ENCODE measurements at places on chromosomes 4 and X.

- no peak for DNase-seq
Observed at GRCh38 chrX:8194216-8194615, 23.1 kb upstream of the VCX2 start.

DNA sequence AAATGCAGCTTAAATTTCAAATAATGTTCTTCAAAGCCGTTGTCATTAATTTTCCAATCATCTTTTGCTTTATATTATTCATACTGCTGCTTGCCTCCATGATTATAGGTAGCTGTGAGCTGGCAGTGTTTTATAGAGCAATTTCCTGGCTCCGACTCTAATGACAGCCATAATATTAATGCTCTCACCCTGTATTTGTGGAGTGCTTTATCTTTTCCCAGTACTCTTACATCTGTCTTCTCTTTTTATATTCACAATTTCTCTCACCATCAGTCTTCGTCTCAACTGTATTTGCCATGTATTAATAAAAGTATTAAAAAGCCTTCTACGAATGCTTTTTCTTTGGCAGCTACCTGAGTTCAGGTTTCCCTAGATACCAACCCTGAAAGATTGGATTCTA is 21.0 kb downstream of the ATXN3L start:
- DNase-seq = no peak

- DNase-seq = peak; percentile 47
Observed at GRCh38 chrX:7115557-7115956, 32.0 kb upstream of the STS start.

DNA sequence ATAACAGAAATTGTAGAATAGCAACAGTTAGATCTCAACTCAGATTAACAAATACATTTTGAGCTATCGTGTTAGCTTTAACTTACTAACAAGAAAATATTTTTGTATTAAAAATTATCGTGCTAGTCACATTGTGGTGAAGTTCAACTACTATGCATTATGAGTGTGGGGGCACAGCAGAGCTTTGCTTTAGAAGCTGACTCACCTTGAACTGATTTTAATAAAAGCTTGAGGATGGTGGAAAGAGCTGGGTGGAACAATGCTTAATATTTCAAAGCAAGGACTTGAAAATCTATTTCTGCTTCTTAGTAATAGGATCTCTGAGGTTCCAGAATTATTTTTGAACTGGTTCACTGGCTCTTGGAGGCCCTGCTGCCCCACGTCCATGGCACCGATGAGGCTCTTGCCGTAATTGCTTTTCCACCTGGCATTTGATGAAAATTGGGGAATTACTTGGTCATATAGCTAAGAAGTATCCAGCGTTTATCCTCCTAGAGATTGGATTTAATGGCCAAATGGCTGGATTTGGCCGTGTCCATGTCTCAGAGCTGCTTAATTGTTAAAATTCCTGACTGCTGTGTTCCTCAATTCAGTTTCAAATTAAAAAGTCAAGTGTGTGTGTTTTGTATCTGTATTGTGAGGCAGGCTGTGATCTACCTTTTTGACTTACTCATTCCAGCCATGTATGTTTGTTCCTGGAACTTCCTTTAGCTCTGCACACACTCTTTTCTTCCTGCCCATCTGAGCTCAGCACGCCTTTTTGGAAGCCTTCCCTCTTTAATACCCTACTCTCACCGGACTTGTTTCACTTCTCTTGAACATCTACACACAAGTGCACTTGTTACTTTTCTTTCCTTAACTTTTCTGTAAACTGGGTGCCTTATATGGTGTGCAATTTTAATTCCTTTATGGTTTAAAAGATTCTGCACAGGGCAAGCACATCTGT is 66.6 kb upstream of the LIMCH1 start:
- no peak for DNase-seq

DNA sequence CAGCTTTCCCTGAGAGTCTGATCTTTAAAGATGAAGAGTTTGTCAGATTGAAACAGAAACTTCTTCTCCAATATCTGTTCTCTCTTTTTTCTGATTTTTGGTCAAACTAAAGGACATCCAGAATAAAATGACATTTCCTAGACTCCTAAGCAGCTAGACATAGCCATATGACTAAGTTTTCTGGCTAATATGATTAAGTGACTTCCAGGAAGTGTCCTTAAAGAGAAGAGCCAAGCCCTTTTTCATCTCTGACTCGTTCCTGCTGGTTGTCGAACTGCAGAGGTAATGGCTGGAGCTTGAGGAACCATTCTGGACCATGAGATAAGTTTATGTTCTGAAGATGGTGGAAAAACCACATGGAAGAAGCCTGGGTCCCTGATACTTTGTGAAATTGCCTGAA is 546.0 kb downstream of the BCOR start:
- no peak for DNase-seq

DNA sequence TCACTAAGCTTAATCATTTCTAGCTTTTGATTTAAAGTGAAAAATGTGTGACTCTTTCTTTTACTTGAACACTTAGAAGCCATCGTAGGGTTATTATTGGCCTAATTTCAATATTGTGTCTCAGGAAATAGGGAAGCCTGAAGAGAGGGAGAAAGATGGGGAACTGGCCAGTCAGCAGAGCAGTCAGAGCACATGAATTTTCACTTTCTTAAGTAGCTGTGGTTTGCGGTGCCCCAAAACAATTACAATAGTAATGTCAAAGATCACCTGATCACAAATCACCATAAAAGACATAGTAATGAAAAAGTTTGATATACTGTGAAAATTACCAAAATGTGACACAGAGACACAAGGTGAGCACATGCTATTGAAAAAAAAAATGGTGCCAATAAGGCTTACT is 45.5 kb downstream of the CENPC start:
- no peak for DNase-seq

- DNase-seq = no peak
Observed at GRCh38 chr4:101356928-101357327, 9.6 kb upstream of the PPP3CA start.

- DNase-seq = no peak
Observed at GRCh38 chr4:22962295-22962694, 269.6 kb downstream of the GBA3 start.

DNA sequence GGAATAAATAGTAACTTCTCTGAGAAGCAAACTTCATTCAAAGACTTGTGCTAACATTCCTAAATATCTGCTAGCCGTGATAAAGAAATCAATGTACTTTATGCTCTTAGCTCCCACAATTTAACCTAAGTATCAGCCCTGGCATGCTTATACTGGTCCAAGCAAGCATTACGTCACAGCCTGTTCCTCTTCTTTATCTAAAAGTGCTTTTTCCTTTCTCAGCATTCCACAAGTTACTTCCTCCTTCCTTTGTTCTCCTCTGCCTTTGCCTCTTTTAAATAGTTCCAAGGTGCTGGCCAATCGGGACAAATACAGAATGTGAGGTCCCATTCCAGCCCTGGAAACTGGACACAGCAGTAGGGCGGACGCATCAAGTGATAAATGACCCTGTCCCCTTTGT is 249.6 kb downstream of the DHRSX start:
- DNase-seq = no peak

GRCh38 chr4:139665690-139666529 is at the start of gene MGST2:
Gene MGST2, plus strand, starts transcription at chr4:139665819. Its CDS starts 201 bp downstream, at chr4:139666020.
- DNase-seq = peak; percentile 91

- DNase-seq = no peak
Observed at GRCh38 chr4:100023800-100024199, 73.7 kb upstream of the H2AZ1 start.

- no peak for DNase-seq
Observed at GRCh38 chrX:85052636-85053343, 49.1 kb downstream of the APOOL start.

- DNase-seq = no peak
Observed at GRCh38 chrX:11407331-11408108, 114.3 kb downstream of the AMELX start.

- DNase-seq = no peak
Observed at GRCh38 chr4:104302731-104303130, 192.0 kb downstream of the CXXC4 start.

GRCh38 chr4:152172146-152172545 is 363.7 kb downstream of the FBXW7 start:
- no peak for DNase-seq

DNA sequence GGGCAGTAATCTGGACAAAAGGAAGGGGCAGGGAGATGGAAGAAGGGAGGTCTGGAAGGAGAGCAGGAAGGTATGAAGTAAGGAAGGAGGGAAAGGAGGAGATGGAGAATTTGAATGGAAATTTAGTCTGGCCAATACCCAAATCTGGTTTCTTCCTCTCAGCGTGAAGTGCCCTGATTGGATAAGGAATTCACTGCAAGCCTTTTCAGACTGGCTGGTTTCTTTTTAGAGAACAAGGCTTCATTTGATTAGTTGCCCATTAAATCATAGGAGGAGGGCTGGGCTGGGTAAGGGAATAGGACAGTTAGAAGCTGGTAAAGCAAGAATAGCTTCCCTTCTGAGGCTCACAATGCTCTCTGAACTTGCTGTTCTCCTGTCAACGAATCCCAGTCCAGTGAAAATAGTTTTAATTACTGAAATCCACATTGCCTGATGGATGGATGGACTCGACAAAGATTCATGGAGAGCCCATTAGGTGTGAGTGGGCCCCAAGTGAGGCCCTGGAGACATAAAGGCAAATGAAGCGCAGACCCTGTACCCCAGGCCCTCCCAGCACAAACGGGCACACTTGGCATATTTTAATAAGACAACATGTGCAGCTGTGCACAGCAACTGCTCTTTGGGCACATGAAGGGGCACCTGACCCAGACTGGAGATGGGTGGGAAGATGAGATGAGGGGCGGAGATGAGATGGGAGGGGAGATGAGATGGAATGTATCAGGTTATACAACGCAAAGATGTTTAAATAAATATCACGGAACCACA is 347.1 kb upstream of the GATB start:
- no peak for DNase-seq

DNA sequence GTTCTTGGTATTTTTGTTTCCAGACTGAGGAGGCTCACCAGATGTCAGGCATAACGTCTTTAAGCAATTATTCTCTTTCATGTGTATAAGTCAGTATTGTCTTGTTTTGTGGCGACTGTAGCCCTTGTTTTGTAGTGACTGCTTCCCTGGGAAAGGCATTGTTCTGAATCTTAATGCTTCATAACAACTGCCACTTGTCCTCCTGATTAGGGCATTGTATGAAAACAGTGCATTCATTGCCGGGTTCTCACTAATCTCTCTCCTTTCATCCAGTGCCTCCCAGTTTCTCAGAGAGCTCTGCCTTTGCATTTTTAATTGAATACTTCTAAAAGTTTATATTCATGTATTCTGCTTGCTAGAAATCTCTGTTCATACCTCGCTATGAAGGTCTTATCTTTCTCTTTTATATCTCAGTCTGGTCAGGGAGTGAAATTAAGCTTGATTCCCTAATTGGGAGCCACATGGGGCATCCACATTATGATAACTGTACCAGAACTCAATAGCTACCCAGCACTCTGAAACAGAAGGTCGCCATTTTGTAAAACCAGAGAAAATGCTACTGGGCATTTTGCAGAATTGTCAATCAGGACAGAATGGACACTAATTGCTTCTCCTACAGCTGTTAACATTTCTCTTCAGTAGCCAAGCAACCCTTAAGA is 149.8 kb downstream of the GBA3 start:
- no peak for DNase-seq

GRCh38 chr4:186294160-186294559 is 28.2 kb downstream of the F11 start:
- DNase-seq = no peak

DNA sequence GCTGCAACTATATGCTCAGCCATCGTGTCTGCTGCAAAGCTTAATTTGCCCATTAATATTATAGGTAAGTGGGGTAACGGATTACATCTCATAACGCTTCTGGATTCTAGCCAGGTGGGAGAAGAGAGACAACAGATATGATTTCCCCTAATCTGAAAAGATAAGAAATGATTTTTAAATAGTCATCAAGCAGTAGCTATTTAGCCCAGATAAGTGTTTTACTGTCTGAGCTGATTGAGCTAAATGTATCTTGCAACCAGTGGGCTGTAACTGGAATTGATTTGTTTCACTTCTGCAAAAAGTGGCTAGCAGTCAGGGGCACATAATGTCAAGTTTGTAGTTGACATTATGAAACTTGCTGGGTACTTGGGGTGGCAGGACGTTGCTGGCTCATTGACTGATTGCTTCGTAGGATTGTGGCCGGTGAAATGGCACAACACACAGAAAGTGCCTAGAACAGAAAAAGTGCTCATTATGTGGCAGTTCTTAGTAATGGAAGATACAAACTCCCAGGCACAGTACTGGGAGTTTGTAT is 18.5 kb downstream of the LAP3 start:
- DNase-seq = no peak

DNA sequence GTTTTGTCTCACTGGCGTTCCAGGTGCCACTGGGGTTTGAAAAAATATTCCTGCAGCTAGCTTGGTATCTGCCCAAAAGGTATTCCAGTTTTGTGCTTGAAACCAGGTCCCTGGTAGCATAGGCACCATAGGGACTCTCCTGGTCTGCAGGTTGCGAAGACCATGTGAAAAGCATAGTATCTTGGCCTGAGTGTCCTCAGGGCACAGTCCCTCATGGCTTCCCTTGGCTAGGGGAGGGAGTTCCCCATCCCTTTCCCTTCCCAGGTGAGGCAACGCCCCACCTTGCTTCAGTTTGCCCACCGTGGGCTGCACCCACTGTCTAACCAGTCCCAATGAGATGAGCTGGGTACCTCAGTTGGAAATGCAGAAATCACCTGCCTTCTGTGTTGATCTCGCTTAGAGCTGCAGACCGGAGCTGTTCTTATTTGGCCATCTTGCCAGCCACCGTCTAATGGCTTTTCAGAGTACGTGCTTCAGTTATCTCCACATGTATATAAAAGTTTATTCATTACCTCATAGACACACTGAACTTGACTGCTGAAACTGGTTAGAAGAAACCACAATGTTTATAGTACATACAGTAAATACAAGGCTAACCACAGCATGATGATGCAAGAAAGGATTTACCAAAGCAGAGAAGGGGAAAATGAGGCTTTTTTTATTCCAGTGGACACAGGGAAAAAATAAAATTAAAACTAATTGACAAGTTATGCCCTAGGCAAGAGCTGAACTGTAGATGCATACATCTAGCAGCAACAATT is 10.6 kb downstream of the PBDC1 start:
- DNase-seq = no peak

GRCh38 chr4:139457318-139457717 is 3.4 kb downstream of the RAB33B start:
- no peak for DNase-seq

- DNase-seq = no peak
Observed at GRCh38 chr4:120750152-120750525, 172.4 kb downstream of the PRDM5 start.

GRCh38 chr4:10312568-10312967 is 144.7 kb downstream of the ZNF518B start:
- DNase-seq = no peak

DNA sequence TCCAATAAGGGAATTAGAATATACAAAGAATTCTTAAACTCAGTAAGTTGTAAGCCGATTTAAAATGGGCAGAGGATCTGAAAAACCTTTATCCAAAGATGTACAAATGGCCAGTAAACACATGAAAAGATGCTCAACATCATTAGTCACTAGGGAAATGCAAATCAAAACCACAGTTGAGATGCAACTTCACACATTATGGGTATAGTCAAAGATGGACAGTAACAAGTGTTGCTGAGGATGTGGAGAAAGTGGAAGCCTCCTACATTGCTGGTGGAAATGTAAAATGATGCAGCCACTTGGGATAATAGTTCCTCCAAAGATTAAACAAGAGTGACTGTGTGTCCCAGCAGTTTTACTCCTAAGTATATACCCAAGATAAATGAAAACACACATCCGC is 32.6 kb downstream of the RS1 start:
- no peak for DNase-seq

GRCh38 chr4:165726831-165727230 is 146.2 kb upstream of the TLL1 start:
- no peak for DNase-seq

GRCh38 chrX:137945470-137945869 is 379.5 kb downstream of the ZIC3 start:
- no peak for DNase-seq

Measured in left cardiac atrium (tissue), 4 donors.